ENCODE measurements at places on chromosomes 5 and 9.

- no peak for DNase-seq
Measured at GRCh38 chr5:87526131-87526530, 113.4 kb upstream of the CCNH start.

DNA sequence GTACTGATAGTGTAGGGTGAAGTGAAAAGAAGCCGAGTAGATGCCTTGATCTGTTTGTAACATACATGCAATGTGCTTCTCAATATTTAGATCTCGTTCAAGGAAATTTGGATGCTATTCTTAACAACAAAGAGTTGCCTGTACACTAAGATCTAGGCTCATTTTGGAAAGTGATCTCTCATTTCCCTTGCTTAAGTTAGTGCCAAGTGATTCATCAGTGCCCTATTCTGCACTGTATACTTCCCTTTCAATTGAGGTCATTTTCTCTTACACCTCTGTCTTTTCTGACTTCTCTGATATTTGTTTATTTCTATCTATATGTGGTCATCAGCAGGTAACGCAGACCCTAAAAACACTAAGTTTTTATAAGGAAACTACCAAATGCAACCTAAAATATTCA lies 528.6 kb upstream of the PTPRD start:
- DNase-seq: no peak

DNA sequence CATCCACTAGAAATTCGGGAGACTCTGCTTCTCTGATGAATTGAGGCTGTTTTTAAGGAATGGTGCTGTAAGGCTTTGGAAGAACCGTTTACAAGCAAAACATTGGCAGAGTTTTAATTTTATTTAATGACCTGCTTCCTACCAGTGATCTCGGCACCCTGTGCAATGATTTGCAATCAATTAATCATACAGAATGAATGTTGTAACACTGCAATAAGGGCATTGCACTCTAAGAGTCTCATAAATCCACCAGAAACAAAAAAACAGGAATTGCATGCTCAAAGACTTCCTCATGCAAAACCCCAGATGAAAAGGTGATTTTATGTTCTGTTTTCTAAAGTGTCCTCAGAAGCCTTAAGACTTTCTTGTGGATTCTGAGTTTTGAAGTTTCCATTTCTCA lies 295.7 kb downstream of the ARHGEF28 start:
- no peak for DNase-seq

DNA sequence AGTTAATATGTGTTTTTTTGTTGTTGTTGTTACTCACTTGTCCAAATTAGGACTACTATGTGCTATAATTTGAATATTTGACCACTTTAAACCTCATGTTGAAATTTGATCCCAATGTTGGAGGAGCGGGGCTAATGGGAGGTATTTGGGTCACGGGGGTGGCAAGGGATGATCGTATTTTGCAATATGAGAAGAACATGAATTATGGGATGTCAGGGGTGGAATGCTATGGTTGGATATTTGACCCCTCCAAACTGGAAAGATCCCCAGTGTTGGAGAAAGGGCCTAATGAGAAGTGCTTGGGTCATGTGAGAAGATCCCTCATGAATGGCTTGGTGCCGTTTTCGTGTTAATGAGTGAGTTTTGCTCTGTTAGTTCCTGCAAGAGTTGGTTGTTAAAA lies 119.8 kb downstream of the NUDT12 start:
- DNase-seq: no peak

GRCh38 chr5:170636801-170637477 lies 133.1 kb downstream of the KCNIP1 start:
- DNase-seq: peak; percentile 53

DNA sequence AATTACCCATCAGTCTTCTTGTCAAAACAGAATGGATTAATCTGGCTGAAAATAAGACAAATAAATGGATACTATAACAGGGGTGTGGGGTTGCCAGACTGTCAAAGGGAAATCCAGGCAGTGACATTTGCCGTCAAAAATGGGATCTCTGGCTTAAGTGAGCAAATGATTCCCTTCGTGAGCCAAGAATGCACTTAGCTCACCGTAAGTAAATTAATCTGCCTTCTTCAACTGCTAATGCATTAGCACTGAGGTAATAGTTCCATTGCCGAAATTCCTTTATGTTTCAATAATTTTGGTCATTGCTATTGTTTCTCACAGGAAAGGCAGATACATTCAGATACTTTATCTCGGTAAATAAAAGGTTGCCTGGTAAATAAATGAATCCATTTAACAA lies 377.8 kb downstream of the KIAA0825 start:
- DNase-seq: no peak

GRCh38 chr9:75023846-75024245 lies 4.2 kb downstream of the CARNMT1 start:
- no peak for DNase-seq

GRCh38 chr9:115391168-115391825 lies 273.3 kb upstream of the TNC start:
- DNase-seq: no peak

DNA sequence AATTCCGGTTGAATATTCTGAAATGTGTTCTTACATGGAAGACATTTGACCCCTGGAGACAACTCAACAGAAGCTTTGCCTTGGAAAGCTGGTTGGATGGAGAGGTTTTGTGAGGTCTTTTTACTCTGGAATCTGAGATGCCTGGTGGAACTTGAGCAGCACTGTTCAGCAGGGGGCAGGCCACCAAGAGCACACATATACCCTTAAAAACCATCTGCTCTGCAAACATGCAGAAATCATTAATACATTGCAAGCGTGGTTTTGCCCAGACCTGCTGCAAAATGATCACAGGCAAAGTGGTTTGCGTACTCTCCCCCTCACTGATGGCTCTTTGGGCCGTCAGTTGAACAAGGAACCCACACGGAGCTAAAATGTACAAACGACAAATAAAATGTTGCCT lies 32.8 kb upstream of the DAP start:
- no peak for DNase-seq

DNA sequence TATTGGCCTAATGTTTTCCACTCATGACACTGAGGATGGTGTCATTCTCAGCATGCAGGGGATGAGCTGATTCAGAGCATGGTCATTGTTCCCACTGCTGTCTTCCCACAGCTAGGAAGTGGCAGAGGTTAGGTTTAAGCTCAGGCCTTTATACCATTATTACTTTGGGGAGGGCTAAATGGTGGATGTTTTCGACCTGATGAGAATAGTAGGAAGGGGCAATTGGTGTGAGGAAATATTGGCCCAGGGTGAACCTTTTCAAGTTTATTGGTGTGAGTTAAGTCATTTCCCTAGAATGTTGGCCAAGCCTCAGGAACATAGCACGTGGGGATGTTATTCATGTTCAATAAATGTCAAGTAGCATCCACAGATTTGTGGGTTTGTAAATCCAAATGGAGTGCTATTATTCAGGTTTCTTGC lies 59.6 kb downstream of the ARHGAP26 start:
- no peak for DNase-seq

- DNase-seq: no peak
Measured at GRCh38 chr5:34580983-34581382, 75.1 kb upstream of the RAI14 start.

- DNase-seq: no peak
Measured at GRCh38 chr5:90214991-90215390, 194.6 kb downstream of the CETN3 start.
